ENCODE measurements at places on chromosomes 2 and 18.

GRCh38 chr2:102796337-102796736 lies 34.5 kb downstream of the TMEM182 start:
- no peak for DNase-seq

GRCh38 chr2:165471349-165471950 lies 2.0 kb downstream of the CSRNP3 start:
- no peak for DNase-seq

- DNase-seq: no peak
Measured at GRCh38 chr2:239865059-239865639, 160.0 kb downstream of the NDUFA10 start.

DNA sequence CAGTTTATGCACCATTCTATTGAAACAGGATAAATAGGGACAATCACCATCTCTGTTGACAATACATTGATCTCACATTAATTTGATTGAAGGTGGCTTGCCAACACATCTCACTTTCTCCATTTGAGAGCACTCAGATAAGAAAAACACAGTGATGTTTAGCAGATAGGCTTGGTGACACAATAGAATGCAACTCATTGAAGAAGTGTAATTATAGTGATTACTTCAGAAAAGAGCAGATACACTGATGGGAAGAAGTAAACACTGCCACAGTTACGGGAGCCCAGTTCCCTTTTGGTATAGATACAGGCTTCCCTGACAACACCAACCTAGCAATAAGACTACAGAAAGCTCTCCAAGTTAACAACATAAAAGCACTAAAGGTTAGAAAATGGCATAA lies 89.1 kb downstream of the FIGN start:
- DNase-seq: no peak

DNA sequence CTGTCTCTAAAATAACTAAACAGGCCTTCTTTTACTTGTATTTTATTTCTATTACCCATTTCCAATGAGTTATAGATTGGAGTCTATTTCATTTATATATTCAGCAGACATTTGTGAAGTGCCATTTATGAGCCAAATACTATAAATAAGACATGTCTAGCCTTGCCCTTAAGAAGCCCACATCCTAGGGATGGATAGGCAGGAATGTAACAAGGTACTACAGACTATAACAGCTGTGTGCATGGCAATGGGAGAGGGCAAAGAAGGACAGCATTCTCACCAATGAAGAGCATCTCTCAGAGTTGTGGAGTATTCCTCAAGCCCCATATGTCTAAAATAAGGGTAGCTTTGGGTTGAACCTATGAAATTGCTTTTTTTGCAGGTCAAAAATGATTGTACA lies 161.9 kb upstream of the RASGRP3 start:
- no peak for DNase-seq

GRCh38 chr2:156797832-156798231 lies 361.7 kb downstream of the GPD2 start:
- DNase-seq: no peak

DNA sequence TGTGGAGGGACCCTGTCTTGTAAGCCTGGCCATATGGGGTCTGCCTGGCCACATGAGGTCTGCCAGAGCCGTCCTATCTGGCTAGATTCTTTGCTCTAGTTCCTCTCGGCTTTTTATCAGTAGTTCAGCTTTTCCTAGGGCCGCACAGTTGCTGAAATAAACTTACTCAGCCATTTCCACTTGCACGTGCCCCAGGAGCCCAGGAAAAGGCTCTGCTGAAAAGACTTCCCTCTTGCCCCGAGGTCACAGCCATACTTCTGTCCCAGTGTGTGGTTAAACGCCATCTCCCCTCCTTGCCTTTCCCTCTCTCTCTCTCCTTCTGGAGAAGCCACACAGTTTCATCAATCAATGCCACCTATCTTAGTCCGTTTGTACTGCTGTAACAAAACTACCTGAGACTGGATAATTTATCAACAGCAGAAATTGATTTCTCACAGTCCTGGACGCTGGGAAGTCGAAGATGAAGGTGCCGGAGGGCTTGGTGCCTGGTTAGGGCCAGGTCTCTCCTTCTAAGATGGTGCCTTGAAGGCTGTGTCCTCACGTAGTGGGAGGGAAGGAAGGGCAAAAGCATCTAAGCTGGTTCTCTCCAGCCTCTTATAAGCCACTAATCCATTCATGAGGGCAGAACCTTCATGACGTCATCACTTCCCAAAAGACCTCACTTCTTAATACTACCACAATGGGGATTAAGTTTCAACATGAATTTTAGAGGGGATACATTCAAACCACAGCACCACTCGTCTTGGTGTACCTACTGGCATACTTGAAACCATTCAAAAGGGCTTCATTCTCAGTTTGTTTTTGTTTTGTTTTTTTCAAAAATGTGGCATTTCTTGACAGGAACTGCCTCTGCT lies 11.2 kb upstream of the GALM start:
- DNase-seq: no peak

- no peak for DNase-seq
Measured at GRCh38 chr2:203973000-203973399, 36.4 kb downstream of the ICOS start.

DNA sequence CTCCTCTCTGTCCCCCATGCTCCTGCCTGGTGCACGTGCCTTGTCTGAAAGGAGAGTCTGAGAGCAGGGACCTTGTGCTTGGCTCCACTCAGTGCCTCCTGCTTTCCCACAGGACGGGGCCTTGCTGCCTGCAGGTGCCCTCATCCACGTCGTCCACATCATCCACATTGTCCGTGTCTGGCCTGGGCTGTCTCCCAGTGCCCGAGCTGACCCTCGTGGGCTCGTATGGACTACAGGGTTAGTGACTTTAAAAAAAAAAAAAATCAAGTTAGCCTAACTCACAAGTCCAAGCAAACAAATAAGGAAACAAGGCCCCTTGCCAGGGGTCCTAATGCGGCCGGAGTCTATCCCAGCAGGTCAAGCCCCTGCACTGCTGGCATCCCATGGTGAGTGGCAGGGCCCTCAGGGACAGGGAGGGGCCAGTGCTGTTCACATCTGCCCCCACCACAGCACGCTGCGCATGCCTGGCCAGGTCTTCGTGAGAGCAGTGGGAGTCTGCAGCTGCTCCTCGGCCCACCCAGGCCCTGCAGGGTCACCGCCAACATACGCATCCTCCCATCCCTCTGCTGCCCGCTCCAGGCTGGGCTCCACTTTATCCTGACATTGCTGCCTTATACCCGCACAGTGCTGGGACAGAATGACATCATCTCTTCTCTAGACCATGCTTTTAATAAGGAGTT lies 232.6 kb downstream of the NDUFA10 start:
- DNase-seq: no peak

GRCh38 chr2:136468799-136469369 lies 296.5 kb upstream of the THSD7B start:
- DNase-seq: no peak

- DNase-seq: no peak
Measured at GRCh38 chr2:171882089-171882769, 11.8 kb downstream of the SLC25A12 start.

DNA sequence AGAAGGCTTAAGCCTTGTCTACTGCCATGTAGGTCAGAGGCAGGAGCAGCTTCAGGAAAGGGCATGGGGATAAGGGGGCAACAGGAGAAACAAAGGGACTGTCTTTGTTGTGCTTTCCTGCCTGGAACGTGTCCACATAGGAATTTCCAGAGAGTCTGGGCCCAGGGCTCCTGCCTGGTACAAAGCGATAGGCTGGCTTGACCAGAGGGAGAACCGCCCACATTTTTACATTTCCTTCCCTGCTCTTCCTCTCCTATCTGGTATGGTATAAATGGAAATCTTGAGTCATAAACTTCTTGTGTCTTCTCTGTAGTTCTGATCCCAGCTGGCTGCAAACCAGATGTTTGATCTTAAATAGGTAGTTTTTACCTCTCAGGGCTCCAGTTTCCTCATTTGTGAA lies 414.8 kb downstream of the HRH4 start:
- DNase-seq: no peak

DNA sequence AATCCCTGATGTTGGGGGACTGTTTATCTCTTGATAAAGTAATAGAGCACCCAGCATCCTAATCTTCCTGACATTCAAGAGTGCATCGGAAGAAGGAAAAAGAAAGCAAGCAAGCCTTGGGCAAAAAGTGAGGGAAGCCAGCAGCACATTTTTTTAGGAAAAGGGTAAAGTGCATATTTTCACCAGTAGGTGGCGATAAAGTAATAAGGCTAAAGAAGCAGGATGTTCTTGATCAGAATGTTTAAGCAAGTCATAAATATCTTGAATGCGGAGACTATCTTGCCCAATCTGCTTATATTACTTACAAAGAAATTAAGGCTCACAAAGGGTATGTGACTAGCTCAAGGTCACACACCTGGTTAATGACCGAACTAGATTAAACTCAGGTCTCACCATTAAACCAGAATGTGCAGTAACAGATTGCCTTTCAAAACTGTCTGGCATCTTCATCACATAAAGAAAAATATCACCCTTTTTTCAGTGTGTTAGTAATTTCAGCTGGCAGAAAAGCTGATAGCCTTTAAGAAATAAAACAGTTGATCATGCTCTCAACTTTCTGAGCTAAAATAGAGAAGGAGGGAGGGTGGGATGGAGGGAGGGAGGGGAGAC lies 83.8 kb downstream of the VIT start:
- DNase-seq: peak; percentile 66

- no peak for DNase-seq
Measured at GRCh38 chr2:19038071-19039015, 320.1 kb downstream of the OSR1 start.

- DNase-seq: no peak
Measured at GRCh38 chr2:192126912-192127311, 67.8 kb downstream of the TMEFF2 start.

DNA sequence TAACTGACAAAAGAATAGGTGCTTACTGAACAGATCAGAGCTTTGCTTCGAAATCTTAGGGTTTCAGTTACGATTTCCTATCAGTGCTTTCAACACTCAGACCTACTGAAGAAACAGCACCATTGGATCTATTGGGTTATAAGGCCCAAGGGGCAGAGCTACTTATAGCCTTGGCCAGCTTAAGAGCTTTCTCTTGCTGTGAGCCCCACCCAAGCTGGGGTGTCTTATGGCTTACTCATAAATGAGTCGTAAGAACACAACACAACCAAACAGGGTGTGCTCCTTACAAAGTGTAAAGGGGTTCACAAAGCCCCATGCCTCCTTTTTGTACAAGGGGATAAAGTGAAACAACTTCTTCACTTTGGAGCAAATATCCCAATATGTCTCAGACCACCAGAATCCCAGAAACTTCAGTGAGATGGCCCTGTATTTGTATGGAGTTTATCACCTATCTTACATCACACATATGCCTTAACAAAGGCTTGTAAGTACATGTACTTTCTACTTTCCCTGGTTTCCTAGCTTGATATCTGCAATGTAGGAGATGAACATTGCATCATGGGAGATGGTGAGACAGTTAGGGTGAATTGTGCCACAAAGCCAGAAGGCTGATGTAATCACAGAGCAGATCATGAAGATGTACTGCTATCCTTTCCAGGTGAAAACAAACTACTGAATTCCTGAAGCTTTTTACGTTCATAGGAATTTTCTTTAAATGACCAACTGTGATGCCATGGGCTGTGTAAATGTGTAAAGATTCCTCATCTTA lies 115.5 kb upstream of the GLI2 start:
- DNase-seq: no peak

- DNase-seq: no peak
Measured at GRCh38 chr2:112644155-112644932, 1.4 kb upstream of the SLC20A1 start.

DNA sequence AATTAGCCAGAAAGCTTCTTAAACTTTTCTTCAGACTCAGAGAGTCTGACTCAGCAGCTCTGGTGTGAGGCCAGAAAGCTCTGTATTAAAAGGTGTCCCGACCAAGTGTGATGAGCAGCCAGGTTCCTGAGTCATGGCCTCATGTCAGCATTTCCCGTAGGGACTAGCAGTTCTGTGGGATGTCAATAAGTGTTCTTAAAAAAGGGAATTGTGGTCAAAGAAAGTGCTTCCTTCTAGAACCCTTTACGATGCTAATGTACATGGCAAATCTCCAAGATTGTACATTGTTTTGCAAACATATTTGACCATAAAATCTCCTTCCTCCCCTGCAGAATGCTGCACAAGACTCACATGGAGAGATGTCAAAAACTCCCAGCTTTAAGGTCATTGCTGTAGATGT lies 80.1 kb downstream of the PLA2R1 start:
- no peak for DNase-seq

DNA sequence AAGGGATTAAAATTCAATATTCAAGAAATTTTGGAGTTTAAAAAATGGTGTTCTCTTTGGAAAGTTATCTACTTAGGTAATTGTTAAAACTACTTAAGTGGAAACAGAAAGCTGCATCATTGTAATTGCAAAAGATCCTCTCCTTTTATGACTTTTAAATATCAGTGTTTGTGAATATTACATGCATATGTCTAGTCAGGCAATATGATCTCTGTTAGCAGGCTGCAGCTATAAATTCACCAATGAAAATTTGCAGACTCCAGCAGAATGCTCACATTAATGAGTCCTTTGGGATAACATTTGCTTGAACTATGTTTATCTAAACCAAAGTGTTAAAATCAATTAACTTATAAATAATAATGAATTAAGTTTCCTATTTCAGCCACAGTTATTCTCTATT lies 59.2 kb upstream of the CSRNP3 start:
- no peak for DNase-seq

DNA sequence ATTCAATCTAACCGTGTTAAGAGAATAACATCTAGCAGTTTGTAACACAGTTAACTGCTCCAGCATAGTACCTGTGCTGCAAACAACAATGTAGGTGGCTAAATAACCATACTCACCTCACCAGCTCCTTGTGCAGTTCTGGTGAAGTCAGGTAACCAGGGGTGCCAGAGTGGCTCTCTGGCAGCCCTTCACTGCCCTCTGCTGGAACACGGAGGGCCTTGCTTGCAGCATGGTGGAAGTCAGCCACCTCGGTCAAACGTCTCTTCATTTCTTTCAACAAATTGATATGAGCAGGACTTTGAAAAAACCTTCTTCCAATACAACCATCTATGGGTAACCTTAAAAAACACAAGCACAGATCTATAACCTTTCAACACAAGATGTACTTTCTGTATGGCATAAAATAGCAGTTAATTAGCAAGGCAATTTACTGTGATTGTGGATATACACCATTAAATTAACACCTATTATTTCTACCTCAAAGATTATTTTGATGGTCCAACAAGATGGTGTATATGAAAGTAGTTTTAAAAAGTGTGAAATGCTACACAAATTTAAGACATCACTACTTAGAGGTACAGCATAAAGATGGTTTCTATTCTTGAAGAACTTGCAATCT lies 56.6 kb downstream of the EPG5 start:
- peak; percentile 64 for DNase-seq

DNA sequence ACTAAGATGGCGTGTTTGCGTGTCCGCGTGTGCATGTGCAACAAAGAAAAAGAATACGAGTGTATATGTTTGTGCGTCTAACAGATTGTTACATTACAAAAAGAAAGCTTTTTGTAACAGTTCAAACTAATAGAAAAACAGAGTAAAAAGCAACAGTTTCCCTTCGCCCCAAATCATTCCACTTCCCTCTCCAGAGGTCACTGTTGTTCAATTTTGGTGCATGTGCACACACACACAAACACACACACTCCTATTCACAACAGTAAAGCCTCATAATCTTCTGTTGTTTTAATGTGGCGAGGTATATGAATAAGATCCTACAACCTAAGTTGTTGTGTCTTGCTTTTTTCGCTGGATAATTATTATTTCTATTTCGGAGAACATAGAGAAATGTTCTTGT lies 357.3 kb upstream of the SLC8A1 start:
- DNase-seq: no peak

All from GM13977 (cell line).